ENCODE measurements at places on chromosomes 2 and 18.

GRCh38 chr2:217722883-217723472, 279.8 kb downstream of the TNS1 start:
- DNase-seq = no peak

DNA sequence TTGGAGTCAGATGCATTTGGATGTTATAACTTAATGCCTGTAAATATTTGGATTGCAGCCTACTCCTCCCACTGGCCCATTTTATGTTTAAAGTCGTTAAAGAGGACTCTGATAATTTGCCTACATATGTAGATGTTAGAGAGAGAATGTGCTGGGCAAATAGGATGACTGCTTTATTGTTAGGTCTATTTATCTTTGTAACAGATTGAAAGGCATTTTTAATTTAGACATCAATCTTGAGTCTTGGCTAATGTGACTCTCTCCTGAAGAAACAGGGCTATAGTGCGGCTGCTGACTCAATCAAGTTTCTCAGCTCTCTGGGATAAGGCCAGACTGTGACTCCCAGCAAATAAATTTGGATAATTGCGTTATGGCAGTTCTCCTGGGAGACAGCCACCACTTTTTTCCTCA, 1101.4 kb downstream of the CBLN2 start:
- DNase-seq = no peak

GRCh38 chr2:9203006-9203405, 3.6 kb upstream of the ASAP2 start:
- no peak for DNase-seq

DNA sequence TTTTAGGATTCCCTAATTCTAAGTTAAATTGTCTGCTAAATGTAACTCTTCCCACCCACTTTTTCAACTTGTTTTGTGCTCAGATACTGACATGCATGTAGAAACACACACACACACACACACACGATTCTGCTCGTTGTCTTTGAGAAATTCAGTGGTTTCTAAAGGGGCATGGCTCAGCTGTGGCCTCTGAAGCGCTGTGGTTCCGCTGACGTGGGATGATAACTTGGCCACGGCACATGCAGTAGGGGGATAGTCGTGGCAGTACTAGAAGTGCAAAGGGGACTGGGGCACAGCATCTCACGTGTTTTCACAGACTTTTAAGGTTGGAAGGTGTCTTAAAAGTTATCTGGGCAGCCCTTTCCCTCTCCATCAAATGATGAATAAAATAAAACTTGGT, 18.4 kb downstream of the CASP10 start:
- DNase-seq = no peak

DNA sequence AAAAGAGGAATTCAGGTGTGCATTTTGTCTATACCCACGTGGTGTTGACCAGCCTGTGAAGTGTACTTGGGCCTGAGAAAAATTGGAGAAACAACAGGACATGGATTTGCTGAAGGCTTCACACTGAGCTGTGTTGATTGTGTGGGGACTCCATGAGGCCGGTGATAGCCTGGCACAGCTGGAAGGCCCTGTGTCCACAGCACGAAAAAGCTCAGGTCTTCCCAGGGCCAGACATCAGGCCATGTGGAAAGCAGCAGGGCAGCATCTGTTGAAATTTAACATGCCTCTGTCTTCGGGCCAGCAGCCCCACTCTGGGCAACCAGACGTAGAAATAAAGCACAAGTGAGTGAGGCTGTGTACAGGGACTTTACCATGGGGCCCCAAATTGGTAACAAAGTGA, 84.1 kb downstream of the HS6ST1 start:
- no peak for DNase-seq

GRCh38 chr2:58377181-58377580, 136.1 kb upstream of the FANCL start:
- DNase-seq = no peak

- DNase-seq = no peak
Measured at GRCh38 chr2:75606761-75607399, 39.7 kb upstream of the MRPL19 start.

- DNase-seq = no peak
Measured at GRCh38 chr2:164479460-164479859, 141.8 kb downstream of the GRB14 start.

DNA sequence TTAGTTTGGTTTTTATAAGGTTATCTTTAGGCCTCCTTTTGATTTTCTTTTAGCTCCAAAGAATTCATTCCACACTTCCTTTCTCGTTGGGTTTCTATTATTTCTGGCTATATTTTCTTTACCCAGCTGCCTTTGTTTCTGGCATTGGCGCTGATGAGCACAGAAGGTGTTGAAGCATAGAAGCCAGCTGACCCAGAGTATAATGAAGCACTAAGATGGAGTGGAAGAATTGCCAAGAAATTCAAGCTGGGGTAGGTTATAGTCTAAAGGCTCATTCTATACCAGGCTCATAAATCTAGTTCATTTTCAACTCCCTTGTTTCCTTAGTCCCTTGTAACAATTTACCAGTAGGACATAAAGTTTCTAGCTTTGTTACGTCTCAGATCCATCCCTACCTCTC, 169.5 kb downstream of the HRH4 start:
- no peak for DNase-seq

GRCh38 chr2:205232086-205232485, 450.2 kb upstream of the NRP2 start:
- DNase-seq = no peak

- no peak for DNase-seq
Measured at GRCh38 chr2:139067874-139068273, 287.7 kb upstream of the NXPH2 start.

DNA sequence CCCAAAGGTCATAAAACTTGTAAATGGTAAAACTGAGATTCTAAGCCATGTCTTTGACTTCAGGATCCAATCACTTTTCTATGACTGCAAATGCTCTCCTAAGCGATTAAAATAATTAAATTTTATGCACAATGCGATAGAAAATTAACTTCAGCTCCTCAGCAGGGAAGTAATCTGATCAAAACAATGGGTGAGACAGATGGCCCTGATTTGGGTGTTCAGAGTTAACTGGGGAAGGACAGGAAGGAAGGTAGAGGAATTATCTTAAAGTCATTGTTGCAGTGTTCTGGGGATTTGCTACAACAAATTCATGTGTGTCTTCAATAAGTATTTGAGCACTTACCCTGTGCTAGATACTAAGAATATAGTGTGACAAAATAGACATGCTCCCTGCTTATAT, 446.0 kb upstream of the MEX3C start:
- no peak for DNase-seq

- DNase-seq = no peak
Measured at GRCh38 chr2:129164220-129164949, 815.1 kb upstream of the RAB6C start.

DNA sequence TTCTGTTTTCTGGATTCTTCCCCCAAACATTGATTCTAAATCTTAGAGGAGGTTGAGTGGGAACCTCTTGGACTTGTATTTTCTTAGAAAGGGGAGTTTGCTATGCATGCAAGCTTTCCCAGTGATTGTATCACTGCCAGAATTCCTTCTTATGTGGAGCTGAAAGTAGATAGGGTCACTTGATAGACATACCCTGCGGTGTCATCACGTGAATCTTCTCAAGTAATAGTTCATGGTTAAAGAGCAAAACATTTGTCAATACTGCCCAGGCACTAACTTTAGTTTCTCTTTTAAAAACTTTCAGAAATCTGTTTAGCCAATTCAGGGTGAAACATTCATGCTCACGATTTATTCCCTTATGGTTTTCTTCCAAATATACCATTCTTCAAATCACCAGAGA, 6.4 kb downstream of the PMAIP1 start:
- no peak for DNase-seq

GRCh38 chr2:95351598-95351915, 51.0 kb upstream of the FAHD2A start:
- DNase-seq = no peak

DNA sequence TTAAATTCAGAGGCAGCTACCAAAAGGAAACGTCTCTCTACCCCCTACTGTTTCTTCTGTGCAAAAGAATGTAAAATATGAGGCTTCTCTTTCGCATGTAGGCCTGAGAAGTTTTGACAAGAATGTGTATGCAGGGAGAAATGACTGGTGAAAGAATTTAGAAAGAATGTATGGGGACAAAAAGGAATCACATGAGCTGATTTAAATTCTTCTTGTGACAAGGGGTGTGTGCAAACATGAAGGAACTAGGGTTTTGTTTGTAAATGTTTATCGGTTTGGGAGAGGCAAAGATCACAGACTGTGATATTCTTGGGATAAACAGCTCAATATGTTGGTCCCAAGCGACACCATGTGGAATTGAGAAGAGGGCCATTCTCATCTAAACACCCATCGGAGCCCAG, 345.2 kb upstream of the VRK2 start:
- DNase-seq = no peak

GRCh38 chr18:41579185-41579584, 375.8 kb upstream of the PIK3C3 start:
- DNase-seq = no peak

DNA sequence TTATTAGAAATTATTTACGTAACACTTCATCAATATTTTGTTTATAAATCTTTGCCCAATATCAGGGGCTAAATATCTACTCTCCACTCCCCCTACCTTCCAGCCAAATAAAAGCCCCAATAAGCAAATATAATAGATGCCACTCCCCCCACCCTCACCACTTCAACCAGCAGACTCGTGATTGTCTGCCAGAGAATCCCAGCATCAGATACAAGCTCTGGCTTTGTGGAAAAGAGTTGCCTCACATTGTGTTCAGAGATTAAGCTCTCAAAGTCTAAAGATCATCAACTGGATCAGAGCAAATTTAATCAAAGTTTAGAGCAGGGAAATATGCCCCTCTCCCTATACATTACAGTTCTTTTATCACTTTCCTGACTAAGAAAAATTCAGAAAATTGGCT, 39.5 kb downstream of the AOX1 start:
- no peak for DNase-seq

GRCh38 chr2:50783111-50783510, 248.8 kb downstream of the NRXN1 start:
- DNase-seq = no peak

DNA sequence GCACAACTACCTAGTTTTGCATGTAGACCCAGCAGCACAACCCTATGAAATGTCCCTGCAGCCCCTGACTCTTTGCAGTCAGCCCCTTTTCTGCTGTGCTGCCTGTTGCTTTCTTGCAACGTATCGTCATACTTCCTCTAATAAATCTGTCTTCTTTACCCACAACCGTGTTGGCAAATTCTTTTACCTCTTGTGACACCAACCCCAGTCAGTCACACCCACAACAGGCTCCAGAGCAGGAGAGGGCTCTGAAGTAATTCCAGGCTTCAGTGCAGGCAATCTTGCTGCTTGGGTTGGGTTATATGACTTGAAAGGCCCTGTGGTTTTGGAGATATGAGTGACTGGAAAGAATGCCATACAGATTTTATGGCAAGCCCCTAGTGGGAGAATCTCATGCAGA, 79.1 kb upstream of the KCNH7 start:
- DNase-seq = no peak

DNA sequence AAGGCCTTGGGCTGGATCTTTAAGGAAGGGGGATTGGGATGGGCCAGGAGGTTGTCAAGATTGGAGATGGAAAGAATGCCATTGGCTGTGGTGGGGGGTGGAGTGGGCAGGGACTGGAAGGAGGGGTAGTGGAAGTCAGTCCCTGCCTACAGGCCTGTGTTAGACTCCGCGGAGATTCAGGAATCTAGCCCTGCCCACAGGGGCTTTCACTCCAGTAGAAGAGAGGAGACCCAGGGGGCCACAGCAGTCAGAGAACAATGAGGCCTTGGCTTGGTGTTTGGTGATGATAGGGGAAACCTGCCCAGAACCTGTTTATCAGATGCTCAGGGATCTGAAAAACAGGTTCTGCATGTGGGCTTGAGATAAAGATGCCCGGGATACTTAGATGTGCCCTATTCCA, 6.1 kb downstream of the STEAP3 start:
- DNase-seq = no peak

- DNase-seq = no peak
Measured at GRCh38 chr2:215611609-215612386, 175.9 kb upstream of the FN1 start.

- DNase-seq = no peak
Measured at GRCh38 chr2:97798416-97798815, 85.0 kb downstream of the ZAP70 start.
